Left hindlimb (tissue), 1 donor: ENCODE measurements at places on chromosomes 7 and 10.

GRCh38 chr7:157337316-157338149 is 729 bp downstream of the DNAJB6 start:
- peak; percentile 77 for DNase-seq

DNA sequence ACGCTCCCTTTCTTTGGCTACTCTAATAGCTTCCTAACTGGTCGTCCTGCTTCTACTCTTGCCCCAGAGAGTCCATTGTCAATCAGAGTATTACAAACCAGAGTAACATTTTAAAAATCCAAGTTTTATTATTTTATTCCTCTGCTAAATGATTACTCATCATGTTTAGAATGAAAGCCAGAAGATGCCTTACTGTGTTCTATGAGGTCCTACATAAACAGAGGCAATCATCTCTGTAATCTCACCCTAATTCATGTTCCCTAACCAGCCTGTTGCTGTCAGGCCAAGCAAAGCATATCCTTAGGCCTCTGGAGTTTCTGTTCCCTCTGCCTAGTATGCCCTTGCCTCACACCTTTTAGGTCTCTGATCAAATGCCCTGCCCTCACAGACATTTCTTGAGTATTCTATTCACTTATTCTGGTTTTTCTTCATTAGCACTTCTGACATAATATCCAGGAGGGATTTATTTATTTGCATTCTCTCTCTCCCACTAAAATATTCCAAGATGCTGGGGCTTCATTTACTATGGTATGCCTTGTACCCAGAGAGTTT is 497.5 kb downstream of the PHTF2 start:
- no peak for DNase-seq

GRCh38 chr7:42445691-42446090 is 208.7 kb upstream of the GLI3 start:
- no peak for DNase-seq

- no peak for DNase-seq
Observed at GRCh38 chr10:116469437-116469836, 41.8 kb downstream of the PNLIPRP3 start.

- DNase-seq, result no peak
Observed at GRCh38 chr7:99835189-99835588, 7.4 kb downstream of the CYP3A43 start.

DNA sequence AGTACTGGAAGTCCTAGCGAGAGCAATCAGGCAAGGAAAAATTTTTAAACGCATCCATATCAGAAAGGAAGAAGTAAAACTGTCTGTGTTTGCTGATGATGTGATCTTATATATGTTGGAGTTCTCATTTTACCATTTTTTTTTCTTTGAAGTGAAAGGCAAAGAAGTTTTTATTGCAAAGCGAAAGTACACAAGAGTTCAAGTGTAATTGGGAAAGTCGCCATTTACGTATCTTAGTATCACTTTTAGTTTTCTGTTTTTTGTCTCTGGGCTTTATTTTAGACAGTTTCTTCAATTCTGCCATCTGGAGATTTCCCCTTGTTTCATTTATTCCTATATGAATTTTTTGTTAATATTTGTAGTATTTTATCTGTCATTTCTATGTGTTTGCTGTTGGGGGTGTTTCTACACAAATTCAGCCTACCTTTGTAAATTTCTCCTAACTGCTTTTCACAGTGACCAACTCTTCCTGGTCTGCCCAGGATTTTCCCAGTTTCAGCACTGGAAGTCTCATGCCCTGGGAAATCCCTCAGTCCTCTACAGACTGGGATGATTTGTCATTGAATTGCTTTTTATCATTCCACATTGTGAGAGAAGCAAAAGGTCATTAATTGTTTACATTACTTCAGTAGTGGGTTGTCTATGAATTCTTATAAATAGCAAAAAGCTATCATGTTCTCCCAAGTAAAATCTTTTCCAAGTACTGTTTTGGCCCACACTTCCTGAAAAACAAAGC is 23.2 kb downstream of the BET1 start:
- DNase-seq, result no peak

DNA sequence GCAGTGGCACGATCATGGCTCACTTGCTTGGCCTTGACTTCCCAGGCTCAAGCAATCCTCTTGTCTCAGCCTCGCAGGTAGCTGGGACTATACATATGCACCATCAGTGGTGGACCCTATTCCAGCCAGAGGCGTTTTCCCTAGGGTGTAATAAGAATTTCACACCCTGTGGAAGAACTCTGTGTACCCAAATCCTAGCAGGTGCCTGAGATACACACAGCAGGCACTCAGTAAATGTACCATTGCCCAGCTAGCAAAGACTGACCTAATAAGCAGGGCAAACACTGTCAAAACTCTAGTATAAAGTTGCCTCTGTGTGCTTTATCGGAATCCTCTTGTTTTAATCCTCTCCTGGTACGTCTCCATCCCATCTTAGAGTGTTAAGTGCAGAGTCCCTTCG is 33.7 kb upstream of the BHLHA15 start:
- no peak for DNase-seq

DNA sequence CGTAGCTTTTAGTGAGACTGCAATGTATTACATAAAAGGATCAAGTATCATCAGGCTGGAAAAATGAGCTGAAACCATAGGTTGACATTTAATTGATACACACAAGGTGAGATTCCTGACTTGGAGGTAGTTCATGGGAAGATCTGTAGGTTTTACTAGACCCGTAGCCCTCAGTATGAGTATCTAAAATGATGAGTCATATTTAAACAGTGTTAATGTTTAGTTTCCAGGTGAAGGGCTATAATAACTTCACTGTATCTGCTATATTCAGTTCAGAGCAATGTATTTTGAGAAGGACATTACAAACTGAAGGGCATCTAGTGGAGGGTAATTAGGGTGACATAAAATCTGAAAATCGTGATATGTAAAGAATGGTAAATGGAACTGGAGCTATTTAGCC is 35.0 kb downstream of the ENTPD1 start:
- DNase-seq, result no peak

GRCh38 chr10:82934429-82934828 is 1059.4 kb downstream of the NRG3 start:
- no peak for DNase-seq

GRCh38 chr10:86255405-86256251 is 111.0 kb downstream of the GRID1 start:
- no peak for DNase-seq

- no peak for DNase-seq
Observed at GRCh38 chr7:5143106-5143505, 46.9 kb upstream of the WIPI2 start.

GRCh38 chr7:42232275-42232674 is 4.7 kb downstream of the GLI3 start:
- no peak for DNase-seq

DNA sequence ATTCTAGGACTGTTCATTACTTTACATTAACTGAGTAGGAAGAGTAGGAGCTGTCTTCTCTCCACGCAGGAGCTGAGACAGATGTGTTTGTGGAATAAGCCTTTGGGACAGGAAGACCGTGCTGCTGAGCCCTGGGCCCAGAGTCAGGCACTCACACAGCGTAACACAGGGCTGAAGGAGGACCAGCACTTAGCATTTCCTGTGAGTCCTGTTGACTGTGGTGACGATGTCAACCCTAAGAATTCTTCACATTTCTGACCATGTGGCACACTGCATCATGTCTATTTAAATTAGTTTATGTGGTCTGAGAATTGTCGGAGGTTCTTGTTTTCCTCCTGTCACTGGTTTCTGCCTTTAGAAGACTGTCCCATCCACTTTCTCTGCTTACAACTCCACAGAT is 117.2 kb downstream of the PIP4K2A start:
- no peak for DNase-seq

- DNase-seq, result no peak
Observed at GRCh38 chr10:20887706-20888555, 9.2 kb downstream of the NEBL start.

GRCh38 chr7:72020311-72020710 is 391.8 kb downstream of the CALN1 start:
- DNase-seq, result no peak

GRCh38 chr7:94231305-94231704 is 163.4 kb upstream of the COL1A2 start:
- no peak for DNase-seq

GRCh38 chr7:24617957-24618616 is 44.8 kb downstream of the PALS2 start:
- no peak for DNase-seq

- no peak for DNase-seq
Observed at GRCh38 chr7:24936121-24936824, 43.7 kb downstream of the OSBPL3 start.

DNA sequence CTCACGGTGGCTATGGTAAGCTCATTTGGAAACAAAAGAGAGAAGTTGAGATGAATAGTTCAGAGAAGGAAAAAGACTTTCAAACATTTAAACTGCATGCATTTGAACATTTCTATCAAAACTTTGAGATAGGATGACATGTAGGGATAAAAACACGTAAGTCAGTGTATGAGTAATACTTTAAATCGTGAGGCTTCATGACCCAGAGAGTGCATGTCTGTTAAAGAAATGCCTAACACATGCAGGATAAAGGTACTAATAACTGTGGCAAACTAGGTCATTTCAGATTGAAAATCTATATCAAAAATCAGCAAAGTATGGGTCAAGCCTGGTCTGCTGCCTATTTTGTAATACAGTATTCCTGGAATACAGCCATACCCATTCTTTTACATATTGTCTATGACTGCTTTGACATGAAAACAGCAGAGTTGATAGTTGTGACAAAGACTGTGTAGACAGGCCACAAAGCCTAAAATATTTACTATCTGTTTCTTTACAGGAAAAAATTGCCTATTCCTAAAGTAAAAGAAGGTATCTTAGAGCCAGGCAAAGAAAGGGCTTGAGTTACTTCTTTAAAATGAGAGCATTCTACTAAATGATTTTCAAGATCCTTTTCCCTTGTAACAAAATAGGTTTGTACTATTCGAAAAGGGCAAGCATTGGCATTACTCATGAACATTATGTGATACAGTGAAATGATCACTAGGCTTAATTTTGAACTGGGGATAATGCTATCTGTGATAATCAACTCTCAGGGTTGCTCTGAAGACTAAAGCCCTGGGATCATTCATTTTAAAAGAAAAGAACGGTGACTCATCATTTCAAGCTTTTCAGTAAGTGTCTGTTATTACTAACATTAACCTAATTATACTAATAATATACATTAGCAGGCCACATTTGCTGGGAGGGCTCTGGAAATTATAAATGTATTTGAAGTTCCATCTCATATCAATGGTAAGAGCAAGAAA is 185.9 kb downstream of the CRPPA start:
- no peak for DNase-seq

DNA sequence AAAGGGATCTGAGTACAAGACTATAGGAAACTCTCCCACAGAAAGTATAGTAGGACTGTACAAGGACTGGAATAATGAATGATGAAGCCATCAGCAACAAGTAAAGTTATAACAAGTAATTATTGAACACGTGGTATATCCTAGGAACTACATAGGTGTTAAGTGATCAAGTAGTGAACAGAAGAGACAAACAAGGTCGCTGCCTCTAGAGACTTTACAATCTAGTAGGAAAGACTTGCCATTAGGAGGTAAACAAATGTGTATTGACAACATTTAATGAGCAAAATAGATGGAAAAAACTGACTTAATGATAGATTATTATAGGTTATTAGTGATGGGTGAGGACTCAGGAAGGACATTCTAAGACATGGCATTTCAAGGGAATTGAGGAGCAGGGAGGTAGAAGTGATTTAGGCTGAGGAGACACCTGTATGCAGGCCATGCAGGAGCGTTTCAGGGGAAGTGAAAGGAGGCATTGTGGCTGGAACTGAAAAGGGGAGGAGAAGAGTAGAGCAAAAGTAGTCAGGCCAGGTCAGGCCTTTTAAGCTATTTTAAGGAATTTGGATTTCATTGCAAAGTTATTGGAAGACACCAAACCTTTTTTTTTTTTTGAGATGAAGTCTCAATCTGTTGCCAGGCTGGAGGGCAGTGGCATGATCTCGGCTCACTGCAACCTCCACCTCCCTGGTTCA is 8.5 kb upstream of the GLCCI1 start:
- no peak for DNase-seq

DNA sequence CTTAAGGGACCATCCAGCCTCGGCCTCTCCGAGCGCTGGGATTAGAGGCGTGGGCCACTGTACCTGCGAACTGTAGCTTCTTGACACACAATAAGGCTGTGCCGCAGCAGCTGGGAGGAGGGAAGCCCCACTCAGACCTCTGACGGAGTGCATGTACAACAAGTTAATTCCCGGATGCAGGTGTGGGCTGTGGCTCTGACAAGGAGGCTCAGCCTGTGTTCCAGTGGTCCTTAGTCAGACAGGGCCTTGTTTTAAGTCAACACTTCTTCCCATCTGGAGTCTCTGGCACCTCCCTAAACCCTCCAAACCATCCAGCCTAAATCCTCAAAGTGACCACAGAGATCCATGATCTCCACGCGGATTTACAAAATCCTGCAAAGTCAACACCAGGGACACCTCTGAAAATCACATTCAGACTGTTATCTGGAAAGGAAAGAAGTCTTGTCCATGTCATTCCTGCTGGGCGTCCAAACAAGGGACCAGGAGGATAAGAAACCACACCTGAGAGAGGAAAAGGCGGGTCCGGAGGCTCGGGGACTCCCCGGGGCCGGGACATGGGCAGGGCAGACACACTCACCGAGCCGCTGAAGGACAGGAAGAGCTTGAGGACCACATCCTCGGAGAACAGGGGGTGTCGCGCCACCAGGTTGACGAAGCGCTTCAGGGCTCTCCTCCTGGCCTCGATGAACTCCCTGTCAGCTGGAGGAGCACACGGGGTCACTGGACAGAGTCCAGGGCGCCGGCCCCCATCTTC is 29.4 kb downstream of the NUDT1 start:
- DNase-seq, result no peak

DNA sequence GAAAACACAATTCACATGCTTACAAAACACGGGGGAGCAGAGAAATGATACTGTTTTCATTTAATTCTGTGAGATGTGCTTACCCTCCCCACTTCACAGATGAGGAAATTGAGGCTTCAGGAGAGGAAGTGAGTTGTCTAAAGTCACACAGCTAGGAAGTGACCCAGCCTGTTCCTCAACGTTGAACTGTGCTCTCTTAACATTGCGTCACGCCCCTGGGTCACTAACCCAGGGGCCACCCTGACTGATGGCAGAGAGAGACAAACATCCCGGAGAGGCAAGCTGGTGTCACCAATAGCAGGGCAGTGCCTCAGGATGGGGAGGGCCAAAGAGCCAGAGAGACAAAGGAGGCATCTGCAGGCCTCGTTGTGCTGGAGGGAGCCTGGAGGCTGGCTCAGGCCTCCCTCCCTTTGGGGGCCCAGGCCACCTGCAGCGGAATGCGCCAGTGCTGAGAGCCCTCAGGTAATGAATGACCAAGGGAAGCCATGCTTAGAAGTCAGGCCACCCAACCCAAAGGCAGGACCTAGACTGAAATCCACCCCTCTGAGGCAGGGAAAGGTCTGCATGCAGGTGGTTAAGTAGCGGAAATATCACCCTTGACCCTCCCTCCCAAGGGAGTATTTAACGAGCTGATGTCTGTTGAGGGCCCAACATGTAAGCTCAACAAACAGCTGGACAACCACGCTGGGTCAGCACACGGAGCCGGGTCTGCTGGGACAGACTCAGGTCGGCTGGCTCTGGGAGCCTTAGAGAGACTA is 81.3 kb downstream of the C10orf105 start:
- no peak for DNase-seq
